ENCODE measurements at places on chromosomes 7 and 10.
A peak's percentile ranks its signal among the peaks of the same experiment; 100 is the strongest.

DNA sequence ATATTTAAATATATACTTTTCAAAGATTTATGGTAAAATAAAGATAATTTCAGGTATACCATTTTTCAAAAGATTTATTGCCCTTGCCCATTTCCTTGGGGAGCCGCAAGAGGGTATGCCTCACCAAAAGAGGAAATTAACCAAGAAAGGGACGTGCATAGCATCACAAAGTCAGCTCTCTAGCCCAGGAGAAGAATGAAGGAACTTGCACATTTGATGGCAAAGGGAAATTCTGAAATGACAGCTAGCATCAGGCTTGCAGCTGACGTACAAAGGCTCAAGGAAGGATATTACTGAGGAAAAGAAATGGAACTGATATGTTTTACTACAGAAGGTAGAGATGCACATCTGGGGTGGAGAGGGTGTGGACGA is 93.6 kb upstream of the RSU1 start:
- no peak for ATAC-seq

GRCh38 chr10:123042708-123043408 is 34.1 kb downstream of the ACADSB start:
- peak; percentile 35 for ATAC-seq

GRCh38 chr7:42103020-42103419 is 134.0 kb downstream of the GLI3 start:
- no peak for ATAC-seq

GRCh38 chr7:26554952-26555351 is 263.3 kb downstream of the SNX10 start:
- no peak for ATAC-seq

DNA sequence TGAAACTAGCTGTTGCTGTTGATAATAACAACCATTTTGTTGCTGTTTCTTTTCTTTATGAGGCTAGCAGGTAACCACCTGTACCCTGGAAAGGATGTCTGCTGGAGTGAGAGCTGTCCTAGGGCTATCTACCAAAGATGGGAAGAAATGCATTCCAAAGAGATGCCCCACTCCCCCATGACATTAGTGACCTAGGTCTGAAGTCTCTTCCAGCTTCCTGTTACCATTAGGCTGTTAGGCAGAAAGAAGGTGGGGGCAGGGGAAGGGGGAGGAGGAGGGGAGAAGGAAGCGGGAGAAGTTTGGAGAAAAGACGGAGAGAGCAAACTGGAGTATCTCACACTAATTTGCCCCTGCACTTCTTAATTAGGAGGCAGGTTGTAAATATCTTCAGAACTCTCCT is 118.5 kb downstream of the ABLIM1 start:
- ATAC-seq, result no peak

DNA sequence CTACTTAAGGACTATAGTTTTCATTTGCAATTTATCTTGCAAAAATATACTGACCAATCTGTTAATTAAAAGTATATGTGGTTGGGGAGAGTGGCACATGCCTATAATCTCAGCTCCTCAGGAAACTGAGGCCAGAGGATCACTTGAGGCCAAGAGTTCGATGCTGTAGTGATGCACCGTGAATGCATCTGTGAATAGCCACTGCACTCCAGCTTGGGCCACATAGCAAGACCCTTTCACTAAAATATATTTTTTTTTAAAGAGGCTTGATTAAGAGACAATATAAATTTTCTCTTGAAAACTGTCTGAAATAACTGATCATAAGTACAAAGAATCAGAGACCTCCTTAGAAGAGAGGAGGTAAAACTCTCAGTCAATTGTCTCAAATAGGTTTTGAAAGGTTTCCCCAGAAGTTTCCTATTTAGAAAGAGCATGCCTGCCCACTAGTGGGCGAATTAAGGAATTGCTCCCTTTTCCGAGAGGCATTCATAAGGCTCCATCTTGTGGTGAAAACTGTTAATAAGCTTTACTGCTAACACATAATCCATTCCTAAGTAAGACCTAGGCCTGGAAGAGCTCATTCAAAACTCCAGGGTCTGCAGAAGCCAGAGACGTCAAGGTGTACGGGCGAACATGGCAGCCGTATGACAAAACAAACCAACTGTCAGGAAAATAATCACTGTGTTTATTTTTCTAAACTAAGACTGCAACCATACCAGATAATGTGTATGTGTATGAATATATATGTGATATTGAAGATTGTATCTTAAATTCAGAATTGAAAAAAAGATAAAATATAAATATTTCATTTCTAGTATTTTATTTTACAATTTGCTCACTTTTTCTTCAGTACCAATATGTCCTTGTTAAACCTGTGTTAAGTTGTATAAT is 6.8 kb upstream of the TAS2R40 start:
- peak; percentile 94 for ATAC-seq

DNA sequence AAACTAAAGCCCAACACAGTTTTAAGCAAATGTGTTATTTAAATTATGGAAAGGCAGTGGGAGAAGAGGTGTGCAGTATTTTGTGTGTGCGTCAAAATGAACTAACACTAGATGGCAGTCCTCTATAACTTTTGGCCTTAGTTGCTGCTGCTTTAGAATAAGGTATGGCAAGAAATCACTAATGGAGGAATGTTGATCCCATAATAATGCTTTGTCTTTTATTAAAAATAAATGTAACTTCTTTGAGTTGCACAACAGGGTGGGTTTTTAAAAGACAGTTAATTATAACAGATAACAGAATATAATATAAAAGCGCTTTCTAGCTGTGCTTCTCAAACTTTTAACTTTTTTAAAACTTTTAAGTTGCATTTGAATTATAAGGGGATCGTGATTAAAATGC is 56.4 kb downstream of the BBS9 start:
- peak; percentile 98 for ATAC-seq

- ATAC-seq, result no peak
Measured at GRCh38 chr7:108266491-108266890, 136.3 kb upstream of the LAMB4 start.

DNA sequence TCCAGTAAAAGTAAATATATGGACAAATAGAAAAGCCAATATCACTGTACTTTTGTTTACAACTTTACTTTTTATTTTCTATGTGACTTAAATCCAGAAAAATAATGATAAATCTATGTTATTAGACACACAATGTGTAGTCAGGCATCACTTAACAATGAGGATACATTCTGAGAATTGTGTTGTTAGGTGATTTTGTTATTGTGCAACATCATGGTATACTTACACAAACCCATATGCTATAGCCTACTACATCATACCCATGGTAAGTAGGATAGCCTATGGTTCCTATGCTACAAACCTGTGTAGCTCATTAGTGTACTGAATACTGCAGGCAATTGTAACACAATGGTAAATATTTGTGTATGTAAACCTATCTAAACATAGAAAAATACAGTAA is 781.7 kb upstream of the GHITM start:
- ATAC-seq, result no peak

- ATAC-seq, result no peak
Measured at GRCh38 chr10:83555264-83555663, 584.0 kb upstream of the GHITM start.

- ATAC-seq, result no peak
Measured at GRCh38 chr7:51314726-51315125, 1.9 kb downstream of the COBL start.

GRCh38 chr7:139242741-139243281 is 11.8 kb downstream of the UBN2 start:
- ATAC-seq, result no peak

GRCh38 chr7:70557338-70557737 is 574.6 kb upstream of the GALNT17 start:
- ATAC-seq, result peak; percentile 24

GRCh38 chr10:103765981-103766380 is 89.4 kb downstream of the SH3PXD2A start:
- no peak for ATAC-seq

DNA sequence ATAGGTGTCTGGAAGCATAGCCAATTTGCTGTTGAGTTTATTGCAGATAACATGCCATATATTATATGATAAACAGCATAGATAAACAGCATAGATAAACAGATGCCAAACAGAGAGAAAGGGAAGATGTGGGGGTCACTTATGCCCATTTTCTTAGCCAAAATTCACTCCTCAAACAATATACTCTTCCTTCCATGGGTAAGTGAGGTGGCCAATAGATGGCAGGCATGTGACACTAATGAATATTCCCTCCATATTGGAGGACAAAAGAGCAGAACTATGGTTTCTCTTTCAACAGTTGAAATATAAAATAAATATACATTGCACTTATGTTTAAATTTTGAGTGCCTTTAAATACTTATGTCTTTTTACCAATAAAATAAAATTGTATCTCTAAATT is 1212.8 kb downstream of the REEP3 start:
- 0 out of 3 replicates have a peak, but pooled peaks have one; percentile 41 for ATAC-seq

Data from SK-N-SH treated with all-trans-retinoic acid at 6 μM for 48 hours (cell line).